ENCODE measurements at places on chromosomes 2 and 18.

DNA sequence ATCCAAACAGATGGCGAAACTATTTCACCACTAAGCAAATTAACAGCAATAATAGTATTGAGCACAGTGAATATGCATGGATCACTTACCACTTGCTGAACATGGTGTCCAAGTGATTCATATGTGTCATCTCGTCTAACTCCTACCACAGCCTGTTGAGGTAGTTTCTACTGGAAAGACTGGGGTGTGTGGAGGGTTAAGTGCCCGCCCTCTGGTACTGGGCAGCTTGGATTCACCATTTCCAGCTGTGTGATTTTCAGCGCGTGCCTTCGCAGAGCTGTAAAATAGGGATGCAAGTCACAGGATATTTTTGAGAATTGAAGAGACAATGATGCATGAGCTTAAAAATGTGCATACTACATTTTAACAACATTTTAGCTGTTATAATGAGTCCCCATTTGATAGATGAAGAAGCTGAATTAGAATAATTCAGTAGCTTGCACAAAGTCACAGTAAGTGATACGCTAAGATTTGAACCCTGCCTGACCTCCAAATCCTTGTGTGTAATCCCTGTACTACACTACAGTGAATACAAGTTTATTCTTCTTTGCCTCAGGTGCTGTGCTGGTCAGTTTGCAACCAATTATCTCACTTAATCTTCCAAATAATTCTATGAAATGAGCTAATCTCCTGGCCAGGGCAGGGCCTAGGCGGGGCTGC is 75.2 kb upstream of the SIX2 start:
- no peak for DNase-seq

- DNase-seq, result no peak
Measured at GRCh38 chr2:218679119-218679518, 7.2 kb downstream of the STK36 start.

- no peak for DNase-seq
Measured at GRCh38 chr2:55001716-55002115, 48.5 kb downstream of the RTN4 start.

DNA sequence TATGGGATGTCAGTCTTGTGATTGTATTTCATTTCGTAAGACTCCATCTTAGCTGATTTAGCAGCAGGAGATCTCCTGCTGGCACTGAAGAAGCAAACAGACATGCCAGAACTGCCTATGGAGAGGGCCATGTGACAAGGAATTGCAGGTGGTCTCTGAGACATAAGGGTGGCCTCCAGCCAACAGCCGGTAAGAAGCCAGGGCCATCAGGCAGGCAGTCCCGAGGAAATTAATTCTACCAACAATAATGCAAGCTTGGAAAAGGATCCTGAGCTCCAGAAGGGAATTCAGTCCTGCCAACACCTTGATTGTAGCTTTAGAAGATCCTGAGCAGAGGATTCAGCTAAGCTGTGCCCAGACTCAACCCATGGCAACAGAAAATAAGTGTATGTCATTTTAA is 87.1 kb upstream of the DNAJC10 start:
- DNase-seq, result no peak

DNA sequence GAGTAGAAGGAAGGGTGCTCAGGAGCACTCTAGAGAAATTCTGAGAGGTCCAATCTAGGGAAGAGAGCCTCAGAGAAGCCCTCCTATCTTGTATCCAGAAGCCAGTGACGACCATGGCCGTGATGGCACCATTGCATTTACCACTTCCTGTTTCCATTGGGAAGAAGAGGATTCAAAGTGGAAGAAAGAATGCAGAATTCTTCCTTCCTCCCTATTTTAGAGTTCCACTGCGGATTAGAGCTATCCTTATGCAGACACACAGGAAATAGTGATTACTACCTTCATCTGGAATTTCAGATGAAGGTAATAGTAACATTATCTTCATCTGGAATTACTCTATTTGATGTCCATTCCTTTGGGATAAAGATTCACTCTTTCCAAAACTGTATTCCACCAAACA is 45.6 kb upstream of the PCBP1 start:
- DNase-seq, result no peak

GRCh38 chr2:32572737-32573136 is 55.1 kb upstream of the TTC27 start:
- DNase-seq, result no peak

DNA sequence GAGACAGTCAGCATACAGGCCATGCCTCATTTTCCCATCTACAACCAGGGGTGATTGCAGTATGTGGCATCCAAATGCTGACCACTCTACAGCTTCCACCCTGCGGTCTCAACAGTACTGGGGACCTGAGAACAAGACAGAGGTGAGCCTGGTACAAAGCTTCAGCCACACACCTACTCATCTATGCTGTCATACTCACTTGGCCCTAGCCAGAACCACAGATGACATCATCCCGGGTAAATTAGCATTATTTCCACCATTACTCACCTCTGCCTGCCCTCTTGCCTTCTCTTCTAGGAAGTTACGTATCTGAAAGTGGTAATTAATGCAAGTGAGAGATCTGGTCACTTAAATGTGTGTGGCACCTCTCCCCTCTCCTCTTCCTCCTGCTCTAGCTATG is 208.2 kb upstream of the ARL4C start:
- no peak for DNase-seq

- no peak for DNase-seq
Measured at GRCh38 chr2:153584244-153584643, 105.7 kb upstream of the RPRM start.

DNA sequence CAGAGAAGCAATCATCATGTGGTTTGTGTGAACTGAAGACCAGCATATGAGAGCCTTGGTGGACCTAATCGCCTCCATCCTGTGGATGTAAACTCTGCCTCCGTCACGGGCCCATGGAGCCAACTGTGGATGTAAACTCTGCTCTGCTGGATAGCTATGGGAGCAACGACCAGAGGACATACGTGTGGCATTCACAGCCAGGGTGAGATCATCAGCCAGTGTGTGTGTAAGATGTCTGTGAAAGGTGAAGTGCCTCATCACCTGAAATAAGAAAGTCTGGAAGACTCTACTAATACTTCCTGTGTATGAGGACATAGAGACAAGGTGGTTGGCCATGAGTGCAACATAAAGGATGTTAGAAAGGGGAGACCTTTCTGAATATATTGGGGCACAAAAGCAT is 63.5 kb downstream of the CYB5A start:
- DNase-seq, result no peak

GRCh38 chr2:190574169-190574568 is 39.6 kb upstream of the NEMP2 start:
- DNase-seq, result no peak

GRCh38 chr2:46632349-46632748 is 153.0 kb downstream of the TMEM247 start:
- DNase-seq, result no peak

All from stimulated activated CD8-positive, alpha-beta memory T cell treated with anti-CD3 and anti-CD28 coated beads, Interleukin-2, amount 100 ng/mL, for 1 hour (primary cell).